AG09319 (cell line): ENCODE measurements at places on chromosomes 5 and 9.

DNA sequence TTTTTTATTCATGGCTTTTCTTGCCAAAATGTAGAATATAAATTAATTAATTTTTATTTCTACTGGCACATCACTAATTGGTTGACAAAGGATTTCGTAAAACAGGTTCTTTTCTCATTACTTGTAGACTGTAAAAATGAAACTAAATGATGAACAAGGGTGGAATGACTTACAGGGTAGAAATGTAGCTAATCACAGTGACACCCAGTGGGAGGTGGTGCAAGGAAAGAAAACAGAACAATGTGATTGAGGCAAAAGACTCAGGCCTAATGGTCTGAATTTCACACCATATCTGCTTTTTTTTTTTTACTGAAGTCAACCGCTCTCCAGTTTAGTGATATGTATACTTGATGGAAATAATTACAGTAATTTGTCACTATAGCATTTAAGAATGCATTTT, 28.9 kb downstream of the GABRG2 start:
- no peak for DNase-seq

DNA sequence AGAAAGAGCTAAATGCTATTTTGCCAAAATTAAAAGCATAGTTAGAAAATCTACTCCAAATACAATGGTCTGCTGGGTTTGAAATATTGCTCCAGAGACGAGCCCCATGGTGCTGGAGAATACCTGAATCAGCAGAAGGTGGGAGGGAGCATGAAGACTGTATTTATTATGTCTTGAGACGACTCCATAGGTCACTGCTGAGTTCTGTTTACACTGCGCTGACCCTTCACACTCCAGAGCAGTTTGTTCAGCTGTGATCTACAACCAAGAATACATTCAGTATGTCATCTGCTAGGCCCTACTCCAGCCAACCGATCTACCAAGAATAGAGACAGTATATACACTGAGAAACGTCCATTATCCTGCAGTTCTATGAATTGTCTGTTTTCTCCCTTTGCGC, 150.5 kb downstream of the TLE1 start:
- DNase-seq: no peak

GRCh38 chr5:95948631-95949030, 13.0 kb downstream of the ELL2 start:
- DNase-seq: no peak

DNA sequence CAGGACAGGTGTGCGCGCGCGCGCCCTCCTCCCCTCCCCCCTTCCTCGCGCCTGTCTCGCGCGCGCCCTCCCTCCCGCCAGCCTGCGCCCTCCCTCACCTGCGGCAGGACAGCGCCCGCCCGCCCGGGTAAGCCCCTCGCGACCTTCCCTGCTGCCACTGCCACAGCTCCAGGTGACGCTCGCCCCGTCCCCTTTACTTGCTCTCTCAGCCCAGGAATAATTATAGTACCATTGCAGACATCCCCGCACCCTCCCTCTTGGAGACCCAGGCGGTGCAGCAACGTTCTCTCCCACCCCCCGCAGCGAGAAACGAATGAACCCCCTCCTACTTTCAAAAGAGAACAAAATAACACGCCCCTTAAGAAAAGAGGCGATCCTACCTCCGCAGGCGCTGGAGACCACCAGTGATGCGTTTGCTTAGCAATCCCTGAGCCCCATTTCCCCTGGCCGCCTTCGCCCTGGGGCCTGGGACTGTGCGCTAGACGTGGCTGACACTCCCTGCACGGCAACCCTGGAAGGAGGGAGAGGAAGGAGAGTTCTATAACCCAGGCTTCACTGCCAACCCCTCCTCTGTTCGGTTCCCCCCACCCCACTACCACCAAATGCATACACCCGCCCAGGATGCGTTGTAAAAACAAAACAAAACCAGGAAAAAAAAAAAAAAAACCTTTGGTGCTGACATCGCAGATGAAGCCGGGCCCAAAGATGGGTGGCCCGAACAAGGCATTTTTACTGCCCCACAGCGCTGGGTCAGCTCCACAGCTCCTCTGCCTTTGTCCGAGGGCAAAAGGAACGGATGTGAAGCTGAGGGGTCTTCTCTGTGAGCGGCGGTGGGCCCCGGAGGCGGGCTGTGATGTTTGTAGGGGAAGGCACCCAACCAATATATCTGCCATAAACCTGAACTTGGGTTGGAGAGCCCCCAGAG, 5.6 kb upstream of the PURA start:
- no peak for DNase-seq

DNA sequence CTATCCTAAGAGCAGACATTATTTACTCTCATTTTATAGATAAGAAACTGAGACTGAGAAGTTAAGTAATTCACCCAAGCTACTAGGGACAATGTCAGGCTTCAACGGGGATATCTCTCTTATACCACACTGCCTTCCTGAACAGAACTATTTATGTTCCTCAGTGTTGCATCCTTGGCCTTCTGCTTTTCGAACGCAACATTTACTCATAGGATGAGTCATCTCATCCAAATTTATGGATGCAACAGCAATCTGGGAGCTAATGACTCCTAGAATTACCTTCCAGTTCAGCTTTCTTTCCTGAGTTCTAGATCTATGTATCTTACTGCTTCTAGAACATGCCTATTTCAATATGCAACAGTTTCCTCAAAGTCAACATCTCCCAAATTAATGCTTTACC, 103.6 kb upstream of the PAM start:
- no peak for DNase-seq
